ENCODE measurements at places on chromosomes 3 and 15. TPM values are rescaled to one million over a fixed set of nuclear protein-coding genes. Genes with fewer than 3 reads are reported as not detected.
A peak's percentile ranks its signal among the peaks of the same experiment; 100 is the strongest.

Gene KLHL6
- total RNA-seq, result 1.1 TPM

DNA sequence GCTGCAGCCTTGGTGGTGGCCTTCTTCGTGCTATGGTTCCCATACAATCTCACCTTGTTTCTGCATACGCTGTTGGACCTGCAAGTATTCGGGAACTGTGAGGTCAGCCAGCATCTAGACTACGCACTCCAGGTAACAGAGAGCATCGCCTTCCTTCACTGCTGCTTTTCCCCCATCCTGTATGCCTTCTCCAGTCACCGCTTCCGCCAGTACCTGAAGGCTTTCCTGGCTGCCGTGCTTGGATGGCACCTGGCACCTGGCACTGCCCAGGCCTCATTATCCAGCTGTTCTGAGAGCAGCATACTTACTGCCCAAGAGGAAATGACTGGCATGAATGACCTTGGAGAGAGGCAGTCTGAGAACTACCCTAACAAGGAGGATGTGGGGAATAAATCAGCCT lies 10.4 kb downstream of the CYP8B1 start:
- no peak overlapping the region for H3K27ac ChIP-seq
- no peaks in the 10 kb centered on the region for H3K36me3 ChIP-seq
- H3K4me3 ChIP-seq, result no peak overlapping the region
- H3K27me3 ChIP-seq, result no peaks in the 10 kb centered on the region
- peak; percentile 42 for DNase-seq
- no peaks in the 10 kb centered on the region for H3K4me1 ChIP-seq

DNA sequence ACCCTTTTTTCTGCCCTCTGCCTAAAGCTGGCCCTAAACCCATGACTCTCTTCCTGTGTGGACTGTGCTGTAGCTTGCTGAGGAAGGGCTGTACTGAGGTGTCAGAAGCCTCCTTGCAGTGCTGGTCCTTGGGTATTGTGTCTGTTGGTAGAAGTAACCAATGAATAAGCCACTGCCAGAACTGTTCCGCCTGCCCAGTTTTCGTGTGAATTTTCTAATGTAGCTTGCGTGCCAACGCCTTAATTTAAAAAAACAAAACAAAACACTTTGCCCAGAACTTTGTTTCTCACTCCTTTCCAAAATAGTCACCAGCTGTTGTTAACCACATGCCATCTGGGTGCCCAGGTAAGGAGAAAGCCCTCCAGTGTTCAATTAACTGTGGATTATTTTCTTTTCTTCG lies 101.9 kb downstream of the KLHL25 start:
- H3K36me3 ChIP-seq, result peaks cover 47% of the 10 kb centered on the region
- peaks cover 28% of the 10 kb centered on the region for H3K4me1 ChIP-seq
- no peak overlapping the region for H3K4me3 ChIP-seq
- no peaks in the 10 kb centered on the region for H3K27me3 ChIP-seq
- DNase-seq, result no peak

Gene CDV3
- 93.1 TPM for total RNA-seq

All from sigmoid colon (tissue), 7 donors.